ENCODE measurements at places on chromosomes 11 and 22.

- no peak for DNase-seq
Measured at GRCh38 chr11:114171257-114172054, 111.9 kb downstream of the ZBTB16 start.

DNA sequence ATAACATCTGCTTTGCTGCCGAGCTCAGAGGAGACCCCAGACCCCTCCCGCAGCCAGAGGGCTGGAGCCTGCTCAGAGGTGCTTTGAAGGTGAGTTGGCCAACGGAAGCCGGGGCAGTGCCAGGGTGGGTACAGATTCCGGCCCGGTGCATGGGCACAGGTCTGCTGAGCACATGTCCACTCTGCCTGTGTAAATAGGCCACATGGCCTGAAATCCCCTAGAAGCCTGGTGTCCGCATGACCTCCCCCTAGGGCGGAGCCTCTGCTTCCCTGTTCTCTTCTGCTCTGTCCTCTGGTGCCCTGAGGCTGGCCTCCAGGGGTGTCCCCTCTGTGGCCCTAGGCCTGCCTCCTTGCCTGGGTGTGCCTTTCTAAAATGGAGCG is 19.6 kb upstream of the TXNRD2 start:
- DNase-seq: no peak

GRCh38 chr22:20402960-20403778 is 9.2 kb downstream of the ZNF74 start:
- no peak for DNase-seq

DNA sequence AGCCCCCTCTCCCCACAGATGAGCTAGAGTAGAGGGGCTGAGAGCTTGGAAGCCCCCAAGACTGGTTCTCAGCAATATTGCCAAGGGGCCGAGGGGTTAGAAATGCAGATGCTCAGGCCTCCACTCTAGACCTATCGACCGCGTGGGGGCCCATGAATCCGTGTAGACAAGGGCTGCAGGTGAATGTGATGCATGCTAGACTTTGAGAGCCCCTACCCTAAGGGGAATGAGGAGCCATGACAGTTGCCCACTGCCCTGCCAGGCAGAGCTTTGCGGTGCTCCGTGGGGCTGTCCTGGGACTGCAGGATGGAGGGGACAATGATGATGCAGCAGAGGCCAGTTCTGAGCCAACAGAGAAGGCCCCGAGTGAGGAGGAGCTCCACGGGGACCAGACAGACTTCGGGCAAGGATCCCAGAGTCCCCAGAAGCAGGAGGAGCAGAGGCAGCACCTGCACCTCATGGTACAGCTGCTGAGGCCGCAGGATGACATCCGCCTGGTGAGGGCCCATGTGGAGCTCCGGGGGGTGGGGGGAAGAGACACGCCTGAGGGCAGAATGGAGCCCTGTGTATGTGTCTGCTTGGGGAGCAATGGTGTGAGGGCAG is 1.3 kb downstream of the SSH3 start:
- DNase-seq: no peak

GRCh38 chr11:1229471-1230120 is 6.7 kb downstream of the MUC5B start:
- no peak for DNase-seq

- no peak for DNase-seq
Measured at GRCh38 chr11:44518968-44519550, 46.4 kb upstream of the CD82 start.

DNA sequence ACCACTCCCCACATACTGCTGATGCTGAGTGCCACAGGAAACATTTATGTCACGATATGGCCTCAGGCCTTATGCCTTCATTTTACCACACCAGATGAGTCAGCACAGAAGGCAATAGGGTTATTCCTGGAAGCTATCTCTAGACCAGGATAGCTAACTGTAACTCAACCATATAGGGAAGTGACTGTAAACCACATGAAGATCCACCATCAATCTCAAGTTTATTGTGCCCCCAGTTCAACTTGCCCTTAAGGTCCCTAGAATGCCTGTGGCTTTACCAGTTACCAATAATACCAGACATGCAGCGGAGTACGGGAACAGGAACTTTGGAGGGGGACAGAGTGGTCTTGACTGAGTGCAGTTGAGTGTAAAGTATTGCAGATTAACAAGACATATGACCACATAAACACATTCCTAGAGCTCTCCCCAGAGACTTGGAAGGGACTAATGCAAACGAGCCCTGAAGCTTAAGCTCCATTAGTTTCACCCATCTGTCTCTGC is 180.9 kb downstream of the KIF18A start:
- DNase-seq: peak; percentile 97

GRCh38 chr11:17682848-17683247 is 36.5 kb upstream of the MYOD1 start:
- no peak for DNase-seq

- DNase-seq: no peak
Measured at GRCh38 chr11:15780837-15781236, 575.5 kb downstream of the SOX6 start.

DNA sequence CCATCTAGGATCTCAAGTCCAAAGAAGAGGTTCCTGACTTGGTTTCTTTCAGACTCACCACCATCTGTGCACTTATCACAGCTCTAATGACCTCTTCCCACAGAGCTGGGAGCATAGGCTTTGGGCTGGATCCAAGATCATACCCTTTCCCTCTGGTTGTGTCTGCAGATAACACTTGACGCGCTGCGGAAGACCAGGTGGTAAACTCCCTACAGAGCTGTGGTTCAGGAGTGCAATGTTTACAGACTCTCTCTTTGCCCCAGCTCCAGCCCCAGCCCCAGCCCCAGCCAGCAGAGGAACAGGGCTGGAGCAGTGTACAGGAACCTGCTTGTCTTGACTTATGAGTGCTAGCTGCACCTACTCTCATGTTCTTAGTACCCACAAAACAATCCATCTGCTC is 274.4 kb upstream of the SYN3 start:
- DNase-seq: no peak

DNA sequence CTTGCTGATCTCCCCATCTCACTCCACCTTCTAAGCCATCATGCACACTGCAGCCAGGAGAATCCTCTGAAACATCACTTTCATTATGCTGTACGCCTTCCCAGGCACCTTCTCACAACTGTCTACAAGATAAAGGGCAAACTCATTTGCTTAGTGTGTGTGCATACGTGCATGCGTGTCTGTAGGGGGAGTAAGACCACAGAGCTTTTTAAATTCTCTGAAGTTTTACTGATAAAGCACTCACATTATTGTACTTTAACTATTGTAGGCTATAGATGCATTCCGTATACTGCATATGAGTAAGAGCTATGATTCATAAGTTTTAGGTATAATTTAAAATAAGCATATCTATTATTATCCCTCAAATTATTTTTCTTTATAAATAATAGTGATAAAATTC is 15.3 kb upstream of the ANKK1 start:
- peak; percentile 31 for DNase-seq

DNA sequence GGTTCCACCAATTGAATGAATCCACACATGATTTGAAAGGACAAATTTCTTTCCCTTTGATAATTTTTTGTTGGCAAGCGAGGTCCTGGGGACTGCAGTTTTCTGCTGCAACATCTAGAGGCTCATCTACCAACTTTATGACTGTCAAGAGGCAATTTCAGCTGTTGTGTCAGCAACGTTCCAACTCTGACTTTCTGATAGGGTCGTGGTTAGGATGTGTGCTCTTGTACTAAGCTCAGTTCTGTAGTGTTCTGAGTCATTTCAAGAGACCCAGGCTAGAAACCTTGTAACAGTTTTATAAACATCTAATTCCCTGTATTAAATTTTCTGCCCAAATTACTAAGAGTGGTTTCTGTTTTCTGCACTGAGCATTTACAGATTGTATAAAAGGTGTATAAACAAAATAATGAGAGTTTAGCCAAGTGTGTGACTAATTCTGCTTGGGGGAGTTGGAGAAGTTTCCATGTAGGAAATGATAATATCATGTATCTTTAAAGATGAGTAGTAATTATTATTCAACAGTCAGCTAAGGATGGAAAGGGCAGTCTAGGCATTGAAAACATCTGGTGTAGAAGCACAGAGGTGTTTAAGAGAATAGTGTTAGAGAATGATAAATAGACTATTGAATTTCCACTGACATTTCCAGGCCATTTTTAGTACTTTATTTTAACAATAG is 72.2 kb downstream of the RBMXL2 start:
- DNase-seq: no peak

DNA sequence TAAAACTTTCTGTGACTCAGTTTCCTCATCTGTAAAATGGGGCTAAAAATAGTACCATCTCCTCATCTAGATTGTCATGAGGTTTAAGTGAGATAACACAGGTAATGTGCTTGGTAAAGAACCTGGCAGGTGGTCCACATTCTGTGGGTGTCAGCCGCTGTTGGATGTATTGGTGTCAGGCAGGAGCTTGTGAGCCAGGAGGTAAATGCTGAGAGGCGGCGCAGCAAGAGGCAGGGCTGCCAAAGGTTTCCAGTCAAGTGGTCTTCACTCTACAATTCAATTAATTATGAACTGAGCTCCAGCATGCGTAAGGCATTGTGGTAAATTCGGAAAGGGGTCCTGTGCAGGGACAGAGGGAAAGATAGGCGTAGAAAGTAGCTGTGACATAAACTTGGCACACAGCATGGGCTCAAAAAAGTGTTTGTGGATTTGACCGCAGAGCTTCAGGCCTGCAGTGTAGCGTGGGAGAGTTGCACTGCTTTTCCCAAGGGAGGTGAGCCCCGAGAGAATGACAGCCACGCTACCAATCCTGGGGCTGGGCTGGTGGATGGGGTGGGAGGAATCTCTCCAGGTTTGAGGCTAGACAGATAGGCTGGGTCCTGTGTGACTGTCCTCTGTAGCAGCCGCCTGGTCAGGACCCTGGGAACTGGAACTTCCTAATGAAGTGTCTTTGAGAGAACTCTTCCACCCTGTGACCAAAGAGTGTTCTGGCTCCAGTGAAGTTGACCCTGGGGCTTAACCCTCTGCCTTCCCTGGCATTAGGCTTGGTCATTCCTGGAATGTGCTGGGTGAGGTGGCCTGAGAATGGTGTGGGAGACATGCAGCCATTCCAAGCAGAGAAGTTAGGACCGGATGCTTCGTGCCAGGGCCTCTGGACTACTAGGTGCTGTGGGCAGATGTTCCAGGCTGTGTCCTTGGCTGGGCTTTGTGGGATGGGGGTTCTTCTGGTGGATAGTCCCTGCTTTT is 122.4 kb downstream of the FEZ1 start:
- DNase-seq: no peak

- no peak for DNase-seq
Measured at GRCh38 chr11:10320736-10321465, 16.0 kb downstream of the ADM start.

GRCh38 chr11:66327171-66328030 is 8.8 kb downstream of the RIN1 start:
- peak; percentile 84 for DNase-seq

All from ELR (cell line).